ENCODE measurements at places on chromosomes 4 and X.

DNA sequence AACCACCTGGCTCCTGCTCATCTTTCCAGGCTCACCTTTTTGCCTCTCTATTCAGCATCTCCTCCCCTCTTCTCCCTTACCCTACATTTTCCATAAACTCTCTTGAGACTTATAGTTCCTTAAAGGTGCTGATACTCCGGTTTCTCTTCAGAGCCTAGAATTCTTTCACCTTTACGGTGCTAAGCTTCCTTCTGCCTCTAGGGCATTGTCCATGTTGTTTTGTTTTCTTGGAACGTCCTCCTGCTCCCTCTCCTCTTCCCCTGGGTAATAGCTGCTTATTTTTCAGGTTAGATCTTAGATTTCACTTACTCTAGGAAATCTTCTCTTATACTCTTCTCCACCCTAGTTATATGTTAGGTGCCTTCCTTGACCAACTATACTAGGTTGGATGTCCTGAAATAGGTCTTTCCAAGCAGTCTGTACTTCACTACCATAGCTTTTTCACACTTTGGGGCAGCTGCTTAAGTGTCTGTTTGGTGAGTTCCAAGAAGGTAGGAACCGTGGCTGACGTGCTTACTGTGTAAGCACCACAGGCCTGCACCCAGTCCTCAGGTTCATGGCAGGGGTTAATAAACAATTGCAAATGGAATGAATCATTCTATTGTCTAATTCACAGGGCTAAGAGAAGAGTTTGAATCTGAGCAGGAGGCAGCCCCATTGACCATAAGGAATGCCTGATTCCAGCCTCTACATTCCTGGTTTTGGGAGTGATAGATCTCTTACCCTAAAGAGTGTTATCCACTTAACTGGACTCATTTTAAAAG lies 227.5 kb downstream of the MGST2 start:
- DNase-seq, result no peak

GRCh38 chrX:135522878-135523693 lies 2.6 kb downstream of the INTS6L start:
- DNase-seq, result no peak

- DNase-seq, result no peak
These were observed 19.6 kb downstream of the ARX start for GRCh38 chrX:24996096-24996709.

- DNase-seq, result no peak
These were observed 28.3 kb upstream of the AP1S2 start for GRCh38 chrX:15882704-15883539.

- no peak for DNase-seq
These were observed 5.5 kb upstream of the PAK3 start for GRCh38 chrX:111090458-111090857.

- no peak for DNase-seq
These were observed 188.3 kb downstream of the RASL11B start for GRCh38 chr4:53050361-53050774.

GRCh38 chr4:40581254-40582140 lies 48.2 kb downstream of the RBM47 start:
- DNase-seq, result no peak

- DNase-seq, result no peak
These were observed 9.7 kb upstream of the PLAC8 start for GRCh38 chr4:83124111-83124780.

DNA sequence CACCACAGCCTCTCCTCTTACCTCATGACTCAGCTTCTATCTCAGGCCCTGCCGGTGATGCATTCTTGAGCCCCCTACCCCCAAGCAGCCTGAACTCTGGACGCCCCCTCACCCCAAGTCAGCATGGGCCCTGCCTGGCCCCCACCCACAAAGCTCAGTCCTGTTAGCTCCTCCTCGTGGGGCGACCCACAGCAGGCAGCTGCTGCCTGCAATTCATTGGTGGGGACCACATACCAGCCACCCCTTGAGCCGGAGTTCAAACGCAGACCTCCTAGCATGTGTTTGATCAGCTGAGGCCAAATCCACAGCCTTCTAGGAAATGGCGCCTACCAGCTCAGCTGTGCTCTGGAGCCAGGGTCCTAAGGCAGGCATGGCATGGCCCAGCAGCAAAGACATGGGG lies 111.8 kb downstream of the EFNB1 start:
- DNase-seq, result no peak

GRCh38 chrX:43974741-43975465 lies 1.7 kb upstream of the NDP start:
- no peak for DNase-seq

- DNase-seq, result no peak
These were observed 101.8 kb downstream of the TENM3 start for GRCh38 chr4:182344968-182345367.

- no peak for DNase-seq
These were observed 505.4 kb upstream of the PITX2 start for GRCh38 chr4:111128327-111128726.

GRCh38 chrX:2823795-2824386 lies 4.8 kb upstream of the GYG2 start:
- DNase-seq, result no peak

GRCh38 chr4:107666134-107666533 lies 53.9 kb downstream of the PAPSS1 start:
- DNase-seq, result no peak
